NCI-H524 treated with DMSO at 0.1 percent for 48 hours (cell line): ENCODE measurements at places on chromosomes 3 and 15.

DNA sequence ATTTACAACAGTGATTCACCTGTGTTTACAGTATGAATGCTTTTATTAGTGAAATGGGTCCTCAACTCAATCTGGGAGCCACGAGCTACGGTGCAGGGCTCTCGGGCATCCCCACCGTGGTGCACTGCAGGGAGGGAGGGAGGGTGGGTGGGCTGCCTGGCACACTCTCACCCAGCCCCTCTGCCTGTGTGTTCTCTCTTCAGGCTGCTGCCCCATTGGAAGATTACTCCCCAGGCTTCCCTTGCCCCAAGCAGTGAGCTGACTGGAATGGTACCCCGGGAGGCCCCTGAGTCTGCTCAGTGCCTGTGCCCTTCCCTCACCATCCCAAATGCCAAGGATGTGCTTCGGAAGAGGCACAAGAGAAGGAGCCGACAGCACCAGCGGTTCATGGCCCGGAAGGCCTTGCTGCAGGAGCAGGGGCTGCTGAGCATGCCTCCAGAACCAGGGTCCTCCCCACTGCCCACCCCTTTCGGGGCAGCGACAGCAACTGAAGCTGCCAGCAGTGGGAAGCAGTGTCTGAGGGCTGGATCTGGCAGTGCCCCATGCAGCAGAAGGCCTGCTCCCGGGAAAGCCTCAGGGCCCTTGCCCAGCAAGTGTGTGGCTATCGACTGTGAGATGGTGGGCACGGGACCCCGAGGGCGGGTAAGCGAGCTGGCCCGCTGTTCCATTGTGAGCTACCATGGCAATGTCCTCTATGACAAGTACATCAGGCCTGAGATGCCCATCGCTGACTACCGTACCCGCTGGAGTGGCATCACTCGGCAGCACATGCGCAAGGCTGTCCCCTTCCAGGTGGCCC is 5.0 kb downstream of the AEN start:
- DNase-seq, result no peak

DNA sequence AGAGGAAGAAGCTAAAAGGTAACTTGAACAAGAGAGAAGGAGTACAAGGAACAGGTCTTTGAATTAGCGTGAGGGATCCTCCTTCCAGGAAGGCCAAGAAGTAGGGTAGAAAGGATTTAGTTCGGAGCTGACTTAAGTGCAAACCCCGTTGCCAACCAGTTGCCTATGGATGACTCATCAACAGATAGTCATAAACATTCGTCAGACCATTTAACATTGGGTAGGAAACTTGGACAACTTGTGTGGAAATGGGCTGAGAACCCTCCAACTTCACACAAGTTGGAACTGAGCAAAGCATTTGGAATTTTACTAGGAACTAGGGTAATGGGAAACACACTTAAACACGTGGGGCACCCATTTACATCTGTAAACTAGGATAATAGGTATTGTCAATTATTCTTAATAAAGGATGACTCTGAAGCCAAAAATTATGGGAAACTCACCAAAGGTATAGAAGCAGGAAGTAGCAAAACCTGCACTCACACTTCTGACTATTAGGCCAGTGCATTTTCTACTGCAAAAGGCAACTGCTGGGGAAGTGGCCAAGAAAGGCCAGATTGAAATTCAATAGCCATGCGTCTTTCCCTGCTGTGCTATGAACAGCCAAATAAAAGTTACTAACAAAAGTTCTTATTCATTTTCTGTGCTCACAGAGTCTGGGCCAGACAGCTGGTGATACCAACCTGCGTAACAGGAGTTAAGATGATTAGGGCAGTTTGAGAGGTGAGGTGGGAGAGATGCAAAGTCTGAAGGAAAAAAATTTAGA is 174.5 kb upstream of the TMC3 start:
- DNase-seq, result no peak

DNA sequence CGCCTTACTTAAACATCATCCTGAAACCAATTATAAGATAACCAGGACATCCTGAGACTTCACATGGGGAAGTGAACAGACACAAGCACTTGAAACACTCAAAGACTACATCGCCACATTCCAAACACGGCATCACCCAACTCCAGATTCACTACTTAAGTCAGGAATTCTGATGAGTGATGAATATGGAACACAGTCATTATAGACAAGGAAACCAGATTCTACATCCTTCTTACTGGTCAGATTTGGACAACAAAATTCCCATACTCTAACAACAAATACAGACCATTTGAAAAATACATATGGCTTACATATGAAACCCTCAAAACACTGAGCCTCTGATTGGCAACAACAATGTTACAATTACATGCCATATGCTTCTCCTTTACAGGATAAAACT is 13.1 kb upstream of the RBSN start:
- DNase-seq, result no peak

- no peak for DNase-seq
Measured at GRCh38 chr3:46349484-46350261, 4.2 kb upstream of the CCR2 start.

DNA sequence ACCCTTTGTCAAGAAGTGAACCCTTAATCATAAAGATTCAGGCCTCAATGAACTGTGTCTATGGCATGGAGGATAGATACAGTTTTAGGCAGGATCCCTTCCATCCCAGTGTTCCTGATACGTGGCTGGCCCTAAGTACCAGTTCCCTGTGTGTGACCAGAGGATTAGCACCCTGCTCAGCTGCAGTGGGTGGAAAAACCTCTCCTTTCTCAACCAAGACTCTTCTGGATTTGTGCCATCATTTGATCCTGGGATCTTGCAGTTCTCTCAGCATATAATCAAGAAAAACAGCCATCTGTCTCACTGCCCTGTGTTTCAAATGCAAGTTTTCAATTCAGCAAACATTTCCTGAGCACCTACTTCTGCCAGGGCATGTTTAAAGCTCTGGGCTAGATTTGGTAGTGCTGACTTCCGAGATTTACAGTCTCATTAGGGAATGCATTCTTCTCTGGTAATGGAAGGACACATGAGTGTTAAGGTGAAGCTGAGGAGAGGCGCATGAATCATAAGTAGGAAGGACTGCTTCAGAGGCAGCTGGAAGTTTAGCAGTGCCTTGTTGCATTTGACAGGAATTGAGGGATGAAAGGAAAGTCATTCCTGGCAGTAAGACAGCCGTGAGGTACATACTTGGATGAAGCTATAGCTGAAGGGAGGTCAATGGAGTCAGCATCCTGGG is 388.3 kb downstream of the MFSD1 start:
- no peak for DNase-seq

DNA sequence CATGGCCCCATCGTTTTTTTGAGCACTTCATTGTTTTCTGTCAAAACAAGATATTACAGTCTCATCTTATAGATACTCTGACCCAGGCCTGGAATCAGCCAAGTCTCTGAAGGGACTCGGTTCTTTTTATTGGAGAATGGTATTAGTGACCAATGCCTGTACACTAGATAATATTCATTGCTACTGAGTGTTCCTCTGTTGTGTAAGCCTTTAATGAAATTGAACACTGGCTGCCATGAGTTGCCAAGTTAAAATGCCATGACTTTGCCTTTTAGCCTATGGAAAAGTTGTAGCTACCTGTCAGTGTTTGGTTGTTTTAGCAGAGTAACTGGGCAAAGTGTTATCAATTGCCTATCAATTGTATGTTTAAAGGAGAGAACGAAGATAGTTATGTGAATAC is 134.0 kb downstream of the AKAP13 start:
- no peak for DNase-seq

GRCh38 chr3:175430983-175431773 is 572.0 kb downstream of the NAALADL2 start:
- no peak for DNase-seq

GRCh38 chr3:11093823-11094340 is 60.4 kb upstream of the HRH1 start:
- DNase-seq, result no peak

DNA sequence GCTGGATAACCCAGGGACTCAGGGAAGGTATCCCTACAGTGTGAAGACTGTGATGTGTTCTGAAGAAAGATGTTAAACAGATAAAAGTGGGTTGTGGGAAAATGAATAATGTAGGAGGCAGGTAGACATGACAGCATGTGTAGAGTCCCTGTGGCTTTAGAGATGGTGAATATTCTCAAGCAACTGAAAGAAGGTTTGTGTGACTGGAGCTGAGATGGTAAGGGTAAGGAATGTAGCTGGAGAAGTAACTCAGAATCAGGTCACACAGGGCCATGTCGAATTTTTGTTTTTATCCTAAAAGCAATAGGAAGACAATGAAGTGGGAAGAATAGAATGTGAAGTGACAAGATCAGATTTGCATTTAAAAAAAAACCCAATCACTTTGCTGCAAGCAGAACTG is 53.7 kb upstream of the TRPC1 start:
- no peak for DNase-seq

- DNase-seq, result no peak
Measured at GRCh38 chr3:196486263-196486662, 17.3 kb downstream of the RNF168 start.

DNA sequence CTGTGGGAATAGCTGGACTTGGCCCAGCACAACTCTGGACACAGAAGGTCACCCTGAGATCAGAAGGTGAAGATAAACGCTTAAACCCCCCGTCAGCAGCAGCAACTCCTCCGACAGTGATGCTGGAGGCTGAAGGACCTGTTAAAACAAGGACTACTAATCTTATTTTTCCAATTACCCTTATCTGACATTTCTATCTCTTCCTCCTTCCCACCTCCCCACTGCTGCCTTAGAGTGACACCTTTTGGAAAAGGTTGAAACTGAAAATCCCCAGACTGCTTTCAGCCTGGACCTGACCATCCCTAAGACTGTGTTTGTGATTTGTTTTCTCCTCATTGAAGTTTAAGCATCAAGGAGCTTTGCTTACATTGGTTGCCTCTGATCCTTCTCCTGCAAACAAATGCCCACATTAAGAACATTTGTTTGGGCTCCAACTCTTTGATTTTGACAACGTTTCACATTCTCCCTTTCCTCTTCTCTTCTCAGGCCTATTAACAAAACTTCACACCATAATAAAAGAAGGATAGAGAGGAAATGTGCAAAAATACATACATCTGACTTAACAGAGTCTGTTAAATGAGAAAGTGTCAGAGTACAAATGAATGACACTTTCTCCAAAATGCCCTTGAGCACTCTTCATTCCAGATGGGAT is 410.6 kb upstream of the WNT5A start:
- DNase-seq, result no peak

- DNase-seq, result no peak
Measured at GRCh38 chr3:110101361-110101760, 764.0 kb upstream of the DPPA4 start.

DNA sequence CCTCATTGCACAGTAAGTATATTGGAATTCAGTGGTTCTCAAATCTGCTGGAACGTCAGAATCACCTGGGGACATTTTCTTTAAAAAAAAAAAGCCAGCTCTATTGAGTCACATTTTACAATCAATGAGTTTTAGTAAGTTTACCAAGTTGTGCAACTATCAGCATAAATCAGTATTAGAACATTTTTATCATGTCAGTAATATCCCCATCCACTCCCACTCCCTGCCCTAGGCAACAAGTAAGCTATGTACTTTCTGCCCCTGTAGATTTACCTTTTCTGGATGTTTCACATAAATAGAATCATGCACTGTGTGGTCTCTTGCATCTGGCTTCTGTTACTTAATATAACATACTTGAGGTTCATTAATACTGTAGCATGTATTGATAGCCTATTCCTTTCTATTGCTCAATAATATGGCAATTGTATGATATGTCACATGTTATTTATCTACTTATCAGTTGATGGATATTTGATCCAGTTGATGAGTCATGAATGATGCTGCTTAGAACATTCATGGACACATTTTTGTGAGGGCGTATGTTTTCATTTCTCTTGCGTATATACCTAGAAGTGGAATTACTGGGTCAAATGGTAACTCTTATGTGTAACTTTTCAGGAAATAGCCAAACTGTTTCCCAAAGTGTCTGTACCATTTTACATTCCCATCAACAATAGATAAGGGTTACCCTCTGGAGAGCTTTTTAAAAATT is 180.5 kb downstream of the THSD4 start:
- DNase-seq, result no peak

DNA sequence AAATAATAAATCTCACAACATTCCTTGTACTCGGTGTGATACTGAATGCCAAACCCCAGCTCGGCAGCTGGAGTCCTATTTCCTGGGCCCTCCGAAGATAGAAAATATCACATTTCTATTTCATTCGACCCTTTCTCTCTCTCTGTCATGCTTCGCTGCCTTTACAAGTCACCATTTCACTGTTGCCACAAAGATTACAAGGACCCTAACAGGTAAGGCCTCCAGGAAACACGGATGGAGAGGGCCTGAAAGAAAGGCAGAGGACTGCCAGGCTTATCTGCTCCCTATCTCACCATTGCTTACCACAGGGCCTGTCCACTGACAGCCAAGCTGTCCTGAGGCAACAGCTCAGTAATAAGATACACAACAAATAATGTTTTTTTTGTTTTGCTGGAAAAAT is 376.5 kb downstream of the MECOM start:
- DNase-seq, result no peak

DNA sequence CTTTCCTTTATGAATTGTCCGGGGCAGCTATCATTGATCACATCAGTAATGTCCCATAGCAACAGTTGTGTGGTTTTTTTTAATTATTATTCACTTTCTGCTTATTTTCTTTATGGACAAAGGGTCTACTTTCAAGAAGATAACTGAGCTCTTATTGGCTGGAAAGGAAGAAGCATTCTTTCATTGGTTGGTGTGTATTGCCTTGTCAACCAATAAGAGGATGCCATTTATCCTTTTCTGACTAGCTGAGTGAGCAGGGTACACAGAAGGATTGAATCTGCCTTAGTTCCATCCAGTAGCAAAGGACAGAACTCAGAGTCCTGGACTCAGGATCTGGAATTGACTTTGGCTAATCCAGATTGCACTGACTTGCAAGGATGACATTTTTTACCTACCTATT is 13.2 kb upstream of the AEN start:
- no peak for DNase-seq

DNA sequence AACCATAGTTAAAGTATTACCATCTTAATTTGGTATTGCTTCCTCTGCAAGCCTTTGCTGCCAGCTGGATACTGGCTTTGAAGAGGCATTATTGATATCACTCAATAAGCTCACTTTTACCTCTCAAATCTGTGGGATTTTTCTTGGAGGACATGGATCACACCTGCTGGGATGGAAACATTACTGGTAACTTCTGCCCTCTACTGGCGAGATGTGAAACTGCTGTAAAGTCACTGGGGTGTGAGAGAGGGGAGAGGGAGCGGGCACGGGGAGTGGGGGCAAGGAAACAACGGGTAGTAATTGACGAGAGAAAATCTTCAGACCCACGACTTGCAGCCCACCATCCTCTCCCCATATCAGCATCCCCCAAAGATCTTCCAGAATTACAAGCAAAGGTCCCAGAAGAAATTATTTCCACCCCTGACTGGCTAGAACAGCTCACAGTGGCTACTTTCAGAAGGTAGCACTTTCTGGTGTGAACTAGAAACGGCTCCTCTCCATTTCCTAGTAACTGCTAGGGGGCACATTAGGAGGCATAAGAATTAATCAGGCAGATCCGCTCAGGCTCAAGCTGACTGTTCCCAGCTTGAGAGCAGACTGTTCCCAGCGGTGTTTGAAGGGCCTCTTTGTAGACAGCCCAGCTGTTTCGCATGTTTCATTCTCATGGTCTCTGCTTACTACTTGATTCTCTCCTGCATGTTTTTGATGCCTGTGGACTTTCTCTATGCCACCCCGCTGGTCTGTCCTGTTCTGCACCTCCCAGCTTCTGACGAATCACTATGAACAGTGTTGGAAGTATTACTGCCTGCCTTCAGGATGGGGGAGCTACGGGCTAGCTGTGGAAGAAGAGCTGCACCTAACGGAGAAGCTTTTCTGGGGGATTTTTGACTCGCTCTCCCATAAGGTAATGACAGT is 230.4 kb upstream of the CHRM5 start:
- no peak for DNase-seq

- no peak for DNase-seq
Measured at GRCh38 chr3:185387646-185388045, 24.7 kb downstream of the MAP3K13 start.
